ENCODE measurements at places on chromosomes 11 and 22.

- DNase-seq = no peak
These were observed 51.5 kb upstream of the PHOX2A start for GRCh38 chr11:72295471-72295870.

- DNase-seq = no peak
These were observed 62.7 kb downstream of the SPECC1L start for GRCh38 chr22:24333301-24333700.

GRCh38 chr11:36557991-36558390, 9.8 kb upstream of the RAG1 start:
- no peak for DNase-seq

GRCh38 chr22:30312053-30312452, 14.7 kb downstream of the TBC1D10A start:
- DNase-seq = no peak

DNA sequence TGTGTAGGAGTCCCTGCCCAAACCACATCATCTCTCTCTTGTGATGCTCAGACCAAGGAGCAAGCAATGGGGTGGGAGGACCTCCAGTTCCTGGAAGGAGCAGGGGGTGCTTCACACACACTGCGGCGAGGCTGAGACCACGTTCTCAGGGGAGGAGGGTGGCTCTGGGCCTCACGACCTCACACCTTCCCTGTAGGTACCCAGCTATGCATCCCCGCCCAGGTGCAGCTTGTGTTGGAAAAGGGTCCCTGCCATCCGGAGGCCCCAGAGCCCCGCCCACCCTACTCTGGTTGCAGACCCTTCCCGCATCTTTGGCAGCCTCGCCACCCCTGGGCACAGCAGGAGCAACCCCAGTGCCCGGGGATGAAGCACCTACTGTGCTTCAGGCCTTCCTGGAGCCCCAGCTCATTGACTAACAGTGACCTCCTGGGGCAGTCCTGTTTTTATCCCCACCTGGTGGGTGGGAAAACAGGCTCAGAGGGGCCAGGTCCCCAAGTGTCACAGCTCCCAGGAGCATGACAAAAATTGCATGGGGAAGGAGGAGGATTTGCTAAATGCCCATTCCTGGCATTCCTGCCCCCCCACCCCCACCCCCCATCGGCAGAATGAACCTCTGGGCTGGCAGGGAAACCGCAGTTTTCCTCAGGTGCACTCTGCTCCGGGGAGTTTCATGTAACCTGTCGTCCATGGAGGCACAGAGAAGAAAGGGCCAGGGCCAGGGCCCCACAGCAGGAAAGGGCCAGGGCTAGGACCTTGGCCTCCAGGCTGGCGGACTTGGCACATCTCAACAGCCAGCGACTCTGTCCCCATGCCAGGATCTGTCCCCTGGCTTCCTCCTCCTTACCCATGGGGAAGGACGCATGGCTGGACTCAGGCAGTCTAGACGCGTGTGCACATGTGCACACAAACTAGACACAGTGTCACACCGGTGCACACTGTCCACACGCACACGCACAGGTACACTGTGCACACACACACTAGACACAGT, 81.0 kb downstream of the IGLL1 start:
- no peak for DNase-seq

DNA sequence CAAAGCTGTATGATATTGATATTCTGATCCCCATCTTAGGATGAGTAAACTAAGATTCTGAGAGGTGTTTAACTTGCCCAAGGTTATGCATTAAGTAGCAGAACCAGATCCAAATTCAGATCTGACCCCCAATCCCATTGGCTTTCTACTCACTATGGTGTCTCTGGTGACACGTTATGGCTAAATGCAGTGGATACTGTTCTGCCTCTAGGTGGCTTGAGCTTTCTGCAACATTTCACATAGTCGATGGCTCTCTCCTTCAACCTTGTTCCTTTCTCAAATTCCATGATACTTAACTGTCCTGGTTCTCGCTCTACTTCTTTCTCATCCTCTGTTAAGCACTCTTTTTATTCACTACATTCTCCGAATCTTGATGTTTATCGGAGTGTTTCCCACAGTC, 9.4 kb downstream of the C11orf97 start:
- no peak for DNase-seq
